Sigmoid colon (tissue), 7 donors: ENCODE measurements at places on chromosomes 1 and 21. TPM values are rescaled to one million over a fixed set of nuclear protein-coding genes. Genes with fewer than 3 reads are reported as not detected.

Gene NKAIN1
- 0.33 TPM for total RNA-seq

DNA sequence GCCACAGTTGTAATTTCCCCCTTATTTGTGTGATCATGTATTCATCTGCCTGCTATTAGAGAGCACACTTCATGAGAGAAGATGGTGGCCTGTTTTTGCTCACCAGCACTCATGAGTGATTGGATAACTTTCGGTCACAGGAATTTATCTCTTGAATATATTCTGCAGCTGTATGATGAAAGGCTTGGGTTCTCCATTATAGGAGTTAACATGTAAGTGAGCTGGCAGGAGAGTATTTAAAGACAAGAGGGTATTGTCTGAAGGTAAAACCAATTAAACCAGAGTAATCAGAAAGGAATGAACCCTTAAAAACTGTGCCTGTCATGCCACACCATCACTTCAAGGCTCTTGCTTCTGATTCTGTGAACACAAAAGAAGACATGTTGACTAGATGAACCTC is 574.9 kb upstream of the CAMK1G start:
- no peak for DNase-seq

DNA sequence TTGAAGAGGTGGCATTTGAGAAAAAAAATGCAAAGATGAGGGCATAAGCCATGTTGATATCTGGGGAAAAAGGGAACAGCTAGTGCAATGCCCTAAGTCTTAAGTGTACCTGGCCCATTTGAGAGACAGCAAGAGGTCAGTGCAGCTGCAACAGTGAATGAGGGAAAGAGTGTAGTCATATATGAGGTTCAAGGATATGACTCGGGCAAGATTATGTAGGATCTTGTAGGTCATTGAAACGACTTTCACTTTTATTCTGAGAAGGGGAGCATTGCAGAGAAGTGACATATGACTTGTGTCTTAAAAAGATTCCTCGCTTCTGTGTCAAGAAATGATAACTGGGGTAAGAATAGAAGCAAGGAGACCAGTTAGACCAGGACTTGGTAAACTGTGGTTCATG is 31.0 kb downstream of the NTMT2 start:
- DNase-seq: no peak

- DNase-seq: no peak
Measured at GRCh38 chr1:164141797-164142196, 417.2 kb upstream of the PBX1 start.
